ENCODE measurements at places on chromosomes 6 and 20.

- DNase-seq = no peak
These were observed 5.3 kb downstream of the TP53TG5 start for GRCh38 chr20:45372646-45373352.

GRCh38 chr6:1415416-1416063, 26.2 kb downstream of the FOXF2 start:
- DNase-seq = no peak

DNA sequence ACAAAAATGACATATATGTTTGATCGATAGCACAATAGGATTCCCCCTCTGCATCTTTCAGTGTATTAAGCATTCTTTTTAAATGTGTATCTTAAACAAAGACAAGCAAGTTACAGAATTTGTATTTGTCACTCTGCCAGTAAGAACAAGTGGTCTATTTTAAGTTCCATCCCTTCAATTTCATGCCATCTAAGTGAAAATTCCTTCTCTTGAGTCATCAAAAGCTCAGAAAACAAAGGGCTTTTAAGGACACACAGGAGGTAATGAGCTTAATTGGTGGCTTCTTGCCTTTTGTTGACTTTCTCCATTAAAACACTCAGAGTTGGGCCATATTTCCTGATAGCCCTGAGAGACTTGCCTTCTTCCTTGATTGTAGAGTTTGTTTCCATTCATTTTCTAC, 547.8 kb downstream of the TENT5A start:
- peak; percentile 39 for DNase-seq

DNA sequence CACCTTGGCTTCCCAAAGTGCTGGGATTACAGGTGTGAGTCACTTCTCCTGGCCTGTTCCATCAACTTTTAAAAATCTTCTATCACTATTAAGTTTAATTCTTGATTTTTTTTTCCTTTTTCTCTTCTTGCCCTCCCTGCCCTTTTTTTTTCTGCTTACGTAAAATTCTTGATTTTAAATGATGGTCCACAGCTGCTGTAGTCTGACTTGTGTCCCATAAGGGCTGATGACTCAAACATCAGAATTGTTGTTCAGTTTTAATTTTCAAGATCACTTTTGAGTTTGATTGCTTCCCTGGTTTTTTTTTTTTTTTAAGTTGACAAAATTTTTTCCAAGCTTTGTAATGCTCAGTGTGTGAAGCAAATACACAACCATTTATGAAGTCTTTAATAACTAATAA, 61.9 kb downstream of the CBFA2T2 start:
- no peak for DNase-seq

DNA sequence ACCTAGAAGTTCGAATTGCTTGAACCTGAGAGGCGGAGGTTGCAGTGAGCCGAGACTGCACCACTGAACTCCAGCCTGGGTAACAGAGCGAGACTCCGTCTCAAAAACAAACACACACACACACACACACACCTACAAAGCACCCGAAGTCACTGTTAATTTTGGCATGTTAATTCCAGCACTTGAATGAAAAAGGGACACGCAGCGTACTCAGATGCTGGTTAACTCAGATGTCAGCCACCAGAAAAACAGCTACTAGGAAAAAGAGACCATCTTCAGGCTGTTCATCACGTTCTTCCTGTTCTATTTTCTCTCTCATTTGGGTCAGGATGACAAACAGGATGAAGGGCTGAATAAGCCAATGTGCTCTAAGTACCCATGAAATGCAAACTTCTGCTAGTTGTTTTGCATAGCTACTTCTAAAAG, 46.9 kb downstream of the BLOC1S5 start:
- no peak for DNase-seq

GRCh38 chr6:144416244-144416643, 131.1 kb downstream of the UTRN start:
- no peak for DNase-seq

DNA sequence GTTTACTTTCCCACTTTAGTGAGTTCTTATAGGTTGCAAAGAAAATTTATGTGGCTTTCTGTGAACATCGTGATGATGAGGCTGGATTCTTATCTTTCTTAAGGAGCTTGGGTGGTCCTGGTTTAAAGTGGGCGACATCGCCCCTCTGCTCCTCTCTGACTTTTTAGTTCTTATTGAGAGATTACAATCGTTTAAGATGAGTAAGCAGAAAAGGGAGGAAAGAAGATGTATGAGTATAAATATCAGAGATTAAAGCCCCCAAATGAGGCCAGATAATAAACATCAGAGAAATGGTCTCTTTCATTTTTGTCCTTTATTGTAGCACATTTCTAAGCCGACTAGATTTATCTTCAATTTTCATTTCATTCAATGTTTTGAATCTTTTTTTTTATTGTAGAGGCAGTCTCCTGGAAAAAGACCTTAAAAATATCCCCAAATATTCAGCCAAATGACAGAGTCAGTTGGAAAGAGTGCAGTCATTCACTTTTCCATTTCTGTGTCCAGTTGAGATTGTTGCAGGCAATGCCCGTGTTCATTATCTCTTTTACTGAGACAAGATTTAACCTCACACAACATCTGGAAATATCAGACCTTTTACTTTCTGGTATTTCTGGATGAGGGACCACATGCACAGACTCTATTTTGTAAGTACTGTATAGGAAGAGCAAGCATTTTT, 62.0 kb upstream of the PDE7B start:
- DNase-seq = no peak

DNA sequence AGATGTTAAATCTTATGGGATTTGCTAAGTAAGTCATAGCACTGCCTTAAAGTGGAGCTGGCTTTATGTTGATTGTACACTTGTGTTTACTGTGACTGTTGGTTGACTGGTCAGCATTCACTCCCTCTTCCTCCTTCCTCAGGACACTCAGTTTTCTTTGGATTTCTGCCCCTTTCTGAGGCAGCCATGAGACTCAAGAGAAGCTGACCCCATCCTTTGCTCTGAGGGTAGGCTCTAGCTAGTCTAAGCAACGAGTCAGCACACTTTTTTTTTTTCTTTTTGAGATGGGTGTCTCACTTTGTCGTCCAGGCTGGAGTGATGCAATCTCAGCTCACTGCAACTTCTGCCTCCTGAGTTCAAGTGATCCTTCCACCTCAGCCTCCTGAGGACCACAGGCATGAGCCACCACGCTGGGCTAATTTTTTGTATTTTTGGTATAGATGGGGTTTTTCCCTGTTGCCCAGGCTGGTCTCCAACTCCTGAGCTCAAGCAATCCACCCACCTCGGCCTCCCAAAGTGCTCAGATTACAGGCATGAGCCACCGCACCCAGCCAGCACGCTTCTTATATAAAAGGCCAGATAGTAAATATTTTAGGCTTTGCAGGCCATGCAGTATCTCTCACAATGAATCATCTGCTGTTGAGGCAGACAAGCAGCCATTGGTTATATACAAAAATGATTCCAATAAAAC, 191.4 kb downstream of the NFATC2 start:
- DNase-seq = peak; percentile 83

GRCh38 chr6:38684237-38684636, 18.7 kb downstream of the GLO1 start:
- DNase-seq = no peak

- DNase-seq = no peak
These were observed 146.9 kb upstream of the C6orf118 start for GRCh38 chr6:165456286-165456685.

DNA sequence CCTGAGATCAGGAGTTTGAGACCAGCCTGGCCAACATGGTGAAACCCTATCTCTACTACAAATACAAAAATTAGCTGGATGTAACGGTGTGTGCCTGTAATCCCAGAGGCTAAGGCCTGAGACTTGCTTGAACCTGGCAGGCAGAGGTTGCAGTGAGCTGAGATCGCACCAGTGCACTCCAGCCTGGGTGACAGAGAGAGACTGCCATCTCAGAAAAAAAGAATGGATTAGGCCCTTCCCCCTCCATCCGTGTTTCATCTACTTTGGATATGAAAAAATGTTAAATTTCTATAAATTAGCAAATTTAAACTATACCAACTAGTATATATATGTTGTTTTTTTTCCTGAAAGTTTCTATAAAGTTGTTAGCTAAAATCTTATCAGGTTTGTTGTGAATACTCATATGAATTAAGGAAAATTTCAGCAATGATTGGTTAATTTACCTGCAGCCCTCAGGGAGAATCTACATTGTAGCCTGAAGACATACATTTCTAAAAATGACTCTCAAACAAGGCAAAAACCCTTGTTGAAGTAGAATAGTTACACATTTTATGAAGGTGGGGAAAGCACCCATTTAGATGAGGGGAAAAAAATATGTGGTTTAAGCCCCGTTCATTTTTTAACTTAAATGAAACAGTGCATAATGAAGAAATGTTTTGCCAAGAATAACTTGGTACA, 120.9 kb downstream of the TIAM2 start:
- DNase-seq = no peak

- DNase-seq = no peak
These were observed 386.2 kb downstream of the TAF4 start for GRCh38 chr20:61679473-61679872.

- no peak for DNase-seq
These were observed 13.5 kb upstream of the DAAM2 start for GRCh38 chr6:39778581-39779255.

GRCh38 chr6:30044630-30045029, 16.4 kb upstream of the POLR1H start:
- peak; percentile 82 for DNase-seq

DNA sequence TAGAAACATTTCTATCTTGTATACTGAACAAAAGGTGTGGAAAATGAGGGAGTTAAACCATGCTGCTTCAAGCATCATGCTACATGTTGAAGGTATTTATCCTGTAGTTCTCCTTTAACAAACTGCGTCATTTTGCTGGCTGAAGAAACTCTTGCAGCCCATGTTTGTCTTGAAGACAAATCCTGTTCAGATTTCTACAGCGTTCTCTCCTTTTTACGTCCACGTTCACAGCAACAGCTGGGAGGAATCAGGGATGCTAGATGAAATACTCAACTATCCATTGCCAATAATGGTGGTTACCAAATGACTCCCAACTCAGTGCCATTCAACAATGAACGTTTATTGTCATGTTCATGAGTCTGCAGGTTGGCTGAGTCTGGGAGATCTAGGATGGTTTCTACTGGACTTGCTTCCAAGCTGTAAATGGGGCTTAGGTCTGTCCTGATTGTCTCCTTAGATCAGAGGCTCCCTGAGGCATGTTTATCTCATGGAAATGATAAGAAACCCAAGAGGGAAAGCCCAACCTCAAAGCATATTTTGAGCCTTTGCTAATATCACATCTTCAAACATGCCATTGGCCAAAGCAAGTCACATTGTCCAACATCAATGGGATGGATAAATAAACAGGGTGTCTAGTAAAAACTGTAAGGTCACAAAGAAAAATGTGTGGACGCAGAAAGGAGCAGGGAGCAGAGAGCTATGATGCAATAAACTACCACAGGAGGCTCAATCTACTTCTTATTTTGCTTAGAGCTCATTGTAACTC, 2.7 kb upstream of the PLCB1 start:
- DNase-seq = peak; percentile 56

DNA sequence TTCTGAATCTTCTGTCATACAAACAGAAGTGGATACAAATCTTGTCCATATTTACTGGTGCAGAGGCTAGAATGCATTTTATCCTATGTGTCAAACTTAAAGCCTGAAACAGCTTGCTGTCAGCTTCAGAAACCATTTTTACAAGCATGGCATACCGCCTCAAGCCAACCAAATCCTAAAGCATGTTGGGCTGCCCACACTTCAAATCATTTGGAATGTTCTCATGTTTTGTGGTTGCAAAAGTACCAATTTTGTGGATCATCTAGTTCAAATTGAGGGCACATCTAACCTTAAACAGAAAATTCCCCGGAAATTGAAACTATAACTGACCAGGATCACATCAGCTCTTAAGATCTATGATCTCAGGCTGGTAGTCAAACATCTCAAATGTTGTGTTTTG, 3.2 kb downstream of the GPR63 start:
- DNase-seq = no peak

DNA sequence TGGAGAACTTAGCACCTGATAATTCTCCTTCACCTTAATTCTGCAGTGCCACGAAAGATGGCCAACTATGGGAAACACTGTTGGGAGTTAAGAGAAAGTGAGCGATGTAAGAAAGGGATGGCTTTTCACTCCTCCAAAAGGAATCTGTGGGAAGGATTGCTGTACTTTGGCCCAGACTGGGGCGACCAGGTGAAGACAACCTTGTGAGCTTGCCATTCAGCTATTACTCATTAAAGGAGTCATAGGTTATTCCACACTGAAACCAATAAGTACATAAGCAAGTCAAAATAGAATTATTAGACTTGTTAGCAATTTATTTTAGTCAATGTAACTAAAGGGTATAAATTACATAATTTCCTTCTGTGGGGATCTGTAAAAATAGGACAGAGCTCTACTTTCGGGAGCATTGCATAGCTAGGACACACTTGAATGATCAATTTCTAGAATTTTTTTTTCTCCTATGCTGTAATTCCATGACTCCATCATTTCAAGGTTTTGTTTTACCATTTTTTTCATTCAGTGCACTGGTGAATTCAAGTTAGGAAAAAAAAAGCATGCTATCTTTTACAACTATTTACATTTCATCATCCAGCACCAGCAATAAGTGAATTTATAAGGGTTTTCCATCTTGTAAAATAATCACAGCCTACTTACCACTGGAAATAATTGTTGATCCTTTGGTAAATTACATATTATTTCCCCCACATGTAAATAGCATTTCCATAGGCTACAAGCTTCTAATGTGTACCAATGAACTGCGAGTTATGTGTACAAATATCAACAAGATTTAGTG, 231.7 kb downstream of the SIM1 start:
- no peak for DNase-seq

DNA sequence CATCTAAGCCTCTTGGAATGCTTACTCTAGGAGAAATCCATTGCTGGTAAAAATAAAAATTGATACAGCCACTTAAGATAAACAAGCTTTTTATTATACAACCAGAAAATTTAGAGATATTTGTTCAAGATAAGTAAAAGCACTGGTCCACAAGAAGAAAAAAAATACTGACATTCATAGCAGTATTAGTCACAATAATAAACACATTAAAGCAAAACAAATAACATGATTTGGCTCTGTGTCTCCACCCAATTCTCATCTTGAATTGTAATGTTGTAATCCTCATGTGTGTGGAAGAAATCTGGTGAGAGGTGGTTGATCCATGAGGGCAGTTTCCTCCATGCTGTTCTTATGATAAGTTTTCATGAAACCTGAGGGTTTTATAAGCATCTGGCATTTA, 1093.5 kb upstream of the ADGRB3 start:
- DNase-seq = no peak

- DNase-seq = peak; percentile 85
These were observed 1.2 kb downstream of the GSTA5 start for GRCh38 chr6:52839124-52840055.

GRCh38 chr6:159728531-159728964, 1.2 kb downstream of the WTAP start:
- no peak for DNase-seq

- no peak for DNase-seq
These were observed 26.2 kb downstream of the TMEM170B start for GRCh38 chr6:11563793-11564192.

- no peak for DNase-seq
These were observed 24.3 kb upstream of the MRPS10 start for GRCh38 chr6:42241915-42242314.

DNA sequence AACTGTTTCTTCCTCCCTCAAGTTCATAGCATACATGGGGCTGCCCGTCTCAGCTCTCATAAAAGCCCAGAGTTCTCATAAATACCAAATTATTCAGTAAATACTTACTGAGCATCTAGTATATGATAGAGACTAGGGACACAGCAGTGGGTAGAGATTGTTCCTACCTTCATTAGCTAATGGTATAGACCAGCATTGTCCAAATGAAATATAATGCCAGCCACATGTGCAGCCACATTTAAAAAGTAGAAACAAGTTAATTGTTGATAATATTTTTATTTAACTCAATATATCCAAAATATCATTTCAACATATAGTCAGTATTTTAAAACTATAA, 1.2 kb downstream of the TTLL9 start:
- no peak for DNase-seq

- no peak for DNase-seq
These were observed 496.0 kb upstream of the SPTLC3 start for GRCh38 chr20:12512755-12513154.
